ENCODE measurements at places on chromosomes 4 and X.

DNA sequence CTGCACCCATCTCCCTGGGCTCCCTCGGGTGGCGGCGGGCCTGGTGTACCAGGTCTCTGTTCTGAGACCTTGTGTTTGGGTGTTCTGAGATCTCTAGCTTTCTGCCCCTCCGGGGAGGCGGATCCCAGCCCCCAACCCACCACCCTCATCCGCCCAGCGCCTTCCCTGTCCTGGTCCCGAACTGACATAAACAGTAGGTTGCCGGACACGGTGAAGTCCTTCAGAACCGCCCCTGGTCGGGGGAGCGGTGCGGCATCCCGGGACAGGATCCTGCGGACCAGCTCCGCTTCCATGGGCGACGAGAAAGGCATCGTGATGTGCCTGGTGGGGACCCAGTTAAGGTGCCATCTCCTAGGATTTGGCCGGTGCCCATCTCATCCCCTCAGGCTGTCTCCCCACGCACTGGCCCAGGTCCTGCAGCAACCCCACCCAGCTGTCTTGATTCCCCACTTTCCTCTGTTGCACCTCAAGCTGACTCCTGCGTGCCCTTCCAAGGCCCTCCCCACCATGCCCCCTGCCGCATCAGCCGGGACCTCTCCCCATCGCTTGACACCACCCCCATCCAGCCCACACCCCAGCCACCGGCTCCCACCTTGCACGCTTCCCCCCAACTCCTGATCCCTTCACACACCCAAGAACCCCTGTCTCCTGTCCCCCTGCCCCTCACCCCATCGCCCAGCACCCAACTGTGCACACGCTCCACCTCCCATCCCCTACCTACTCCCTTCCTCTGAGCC lies 900 bp downstream of the CTAG2 start:
- DNase-seq, result no peak

- DNase-seq, result no peak
Observed at GRCh38 chr4:186348433-186348832, 82.4 kb downstream of the F11 start.

- no peak for DNase-seq
Observed at GRCh38 chr4:151418385-151418784, 9.4 kb downstream of the FHIP1A start.

GRCh38 chr4:141548791-141549190 lies 87.6 kb upstream of the IL15 start:
- no peak for DNase-seq

DNA sequence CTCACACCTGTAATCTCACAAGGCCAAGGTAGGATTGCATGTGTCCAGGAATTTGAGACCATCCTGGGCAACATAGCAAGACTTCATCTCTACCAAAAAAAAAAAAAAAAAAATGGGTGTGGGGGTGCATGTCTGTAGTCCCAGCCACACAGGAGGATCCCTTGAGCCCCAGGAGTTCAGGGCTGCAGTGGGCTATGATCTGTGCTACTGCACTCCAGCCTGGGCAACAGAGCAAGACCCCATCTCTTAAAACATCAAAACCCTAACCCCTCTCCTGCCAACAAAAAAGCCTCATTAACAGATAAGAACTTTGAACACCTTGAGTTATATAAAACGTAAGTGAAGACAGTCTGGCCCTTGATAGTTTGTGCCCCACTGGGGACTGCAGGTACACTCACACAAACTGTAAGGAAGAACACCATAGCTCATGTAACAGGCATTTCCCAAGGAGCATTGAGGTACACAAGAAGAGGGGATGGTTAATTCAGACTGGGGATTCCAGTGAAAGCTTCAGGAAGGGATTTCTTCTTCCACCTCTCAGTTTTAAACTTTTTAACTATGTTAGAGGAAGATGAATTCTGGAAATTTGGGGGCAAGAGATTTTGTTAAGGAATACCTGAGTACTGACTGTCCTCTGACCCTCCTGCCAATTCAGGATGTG lies 34.7 kb downstream of the RBPJ start:
- no peak for DNase-seq

DNA sequence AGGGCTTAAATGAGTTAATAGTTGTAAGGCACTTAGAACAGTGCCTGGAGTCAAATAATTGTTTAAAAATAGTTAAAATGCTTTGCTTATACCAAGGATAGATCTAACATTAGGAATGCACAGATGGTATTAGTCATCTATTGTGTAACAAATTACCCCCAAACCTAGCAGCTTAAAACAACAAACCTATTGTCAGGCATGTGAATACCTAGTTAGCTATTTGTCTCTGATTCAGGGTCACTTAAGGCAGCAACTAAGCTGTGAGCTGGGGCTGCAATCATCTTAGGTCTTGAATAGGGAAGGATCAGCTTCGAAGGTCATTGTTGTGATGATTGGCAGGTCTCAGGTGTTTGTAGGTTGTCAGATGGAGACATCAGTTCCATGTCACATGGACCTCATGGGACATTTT lies 42.4 kb upstream of the AGA start:
- DNase-seq, result no peak

GRCh38 chrX:107707866-107708265 lies 67.7 kb downstream of the TSC22D3 start:
- DNase-seq, result no peak

DNA sequence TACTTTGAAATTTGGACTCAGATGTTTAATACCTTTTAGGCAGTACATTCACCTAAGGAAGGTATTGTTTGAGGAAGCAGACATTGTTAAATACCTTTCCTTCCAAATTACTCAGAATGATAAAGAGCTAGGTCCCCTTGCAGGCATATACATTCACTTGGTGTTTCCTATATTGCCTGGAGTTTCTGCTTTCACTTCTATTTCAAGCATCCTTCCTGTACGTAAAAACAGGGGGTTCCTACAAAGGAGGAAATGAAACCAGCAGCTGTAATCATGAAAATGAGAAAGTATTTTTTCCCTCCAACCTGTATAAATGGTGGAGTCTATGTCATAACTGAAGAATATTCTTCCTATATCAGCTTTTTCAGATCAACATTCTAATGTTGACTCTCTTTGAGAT lies 90.4 kb upstream of the RASGEF1B start:
- no peak for DNase-seq

DNA sequence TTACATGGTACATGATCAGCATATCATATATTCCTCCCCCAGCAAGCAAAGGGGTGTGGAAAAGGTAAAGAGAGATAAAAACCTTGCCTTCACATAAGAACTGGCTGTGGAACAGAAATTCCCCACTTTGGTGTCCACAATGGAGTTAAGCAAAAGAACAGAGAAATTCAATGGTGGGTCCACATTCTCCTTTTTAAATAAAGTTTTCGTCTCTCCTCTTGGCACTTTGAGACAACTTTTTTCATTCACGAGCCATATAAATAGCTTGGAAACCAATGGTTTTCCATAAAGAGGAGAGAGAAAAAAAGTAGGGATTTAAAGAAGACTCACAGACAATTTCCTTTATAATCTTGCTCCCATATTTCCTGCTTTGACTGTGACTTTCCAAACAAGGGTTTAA lies 148.1 kb downstream of the TSPAN5 start:
- no peak for DNase-seq

DNA sequence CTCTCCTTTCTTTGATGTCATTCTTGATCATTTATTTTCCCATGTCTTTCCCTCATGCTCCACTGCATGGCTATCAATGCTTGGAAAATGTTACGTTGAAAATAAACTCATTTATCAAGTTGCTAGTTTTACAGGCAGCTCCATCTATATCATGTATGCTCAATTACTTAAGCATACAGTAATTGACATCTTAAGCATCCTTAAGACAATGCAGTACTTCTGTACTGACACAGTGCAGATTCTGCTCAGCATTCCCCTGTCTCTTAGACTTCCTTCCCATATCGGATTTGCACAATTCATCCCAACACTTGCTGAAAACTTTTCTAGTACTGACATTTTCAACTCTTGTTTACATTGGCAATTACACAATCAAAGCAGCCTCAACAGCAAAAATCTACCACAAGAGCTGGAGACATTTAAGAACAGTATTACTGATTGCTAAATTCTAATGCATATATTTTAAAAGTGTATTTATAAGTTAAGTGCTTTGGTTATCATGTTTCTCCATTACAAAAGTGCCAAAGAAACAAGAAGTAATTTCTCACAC lies 165.6 kb downstream of the ATP10D start:
- DNase-seq, result no peak

GRCh38 chr4:53205970-53206369 lies 159.9 kb downstream of the SCFD2 start:
- DNase-seq, result no peak

DNA sequence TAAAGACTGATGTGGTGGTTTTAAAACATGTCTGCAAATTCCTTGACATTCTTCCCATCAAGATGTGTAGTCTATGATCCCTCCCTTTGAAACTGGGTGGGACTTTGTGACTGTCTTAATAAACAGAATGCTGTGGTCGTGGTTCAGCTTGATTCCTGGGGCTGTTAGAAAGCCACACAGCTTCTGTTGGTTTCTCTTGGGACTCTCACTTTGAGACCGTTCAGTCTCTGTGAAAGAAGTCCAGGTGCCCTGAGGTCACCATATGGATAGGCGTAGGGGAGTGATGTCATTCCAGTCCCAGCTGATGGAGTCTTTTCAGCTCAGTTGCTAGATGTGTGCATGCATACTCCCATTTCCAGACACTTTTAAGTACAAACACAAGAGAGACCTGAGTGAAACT lies 216.6 kb downstream of the KDR start:
- DNase-seq, result no peak

GRCh38 chr4:11042760-11043159 lies 358.2 kb upstream of the CLNK start:
- DNase-seq, result no peak

GRCh38 chrX:123217077-123217476 lies 33.0 kb downstream of the GRIA3 start:
- no peak for DNase-seq

DNA sequence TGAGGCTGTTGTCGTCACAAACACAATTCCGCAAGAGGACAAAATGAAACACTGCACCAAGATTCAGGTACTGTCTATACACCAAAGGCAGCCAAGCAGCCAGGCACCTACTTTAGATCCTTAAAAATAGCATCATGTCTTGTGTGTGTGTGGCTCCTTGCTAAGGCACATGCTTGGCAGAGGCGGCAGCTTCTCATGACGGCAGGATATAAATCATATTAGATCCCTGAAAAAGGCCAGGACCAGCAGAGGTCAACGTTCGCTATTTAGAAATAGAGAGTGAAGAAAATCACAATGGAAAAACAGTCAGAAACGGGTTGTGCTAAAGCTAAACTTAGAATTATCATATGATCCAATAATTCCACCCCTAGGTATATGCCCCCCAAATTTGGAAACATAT lies 29.5 kb downstream of the PRPS2 start:
- DNase-seq, result no peak

GRCh38 chrX:41723826-41724225 lies at the start of gene GPR82:
Gene GPR82 (plus strand): TSS chrX:41724181. CDS start chrX:41727027, 2,846 bp downstream.
- DNase-seq, result no peak

GRCh38 chrX:2391869-2392606 lies 108.7 kb downstream of the DHRSX start:
- DNase-seq, result no peak

GRCh38 chrX:154443992-154444754 lies at the start of gene FAM50A:
Gene FAM50A (plus strand): TSS chrX:154444141. CDS start chrX:154444236, 95 bp downstream.
- DNase-seq, result peak; percentile 52

DNA sequence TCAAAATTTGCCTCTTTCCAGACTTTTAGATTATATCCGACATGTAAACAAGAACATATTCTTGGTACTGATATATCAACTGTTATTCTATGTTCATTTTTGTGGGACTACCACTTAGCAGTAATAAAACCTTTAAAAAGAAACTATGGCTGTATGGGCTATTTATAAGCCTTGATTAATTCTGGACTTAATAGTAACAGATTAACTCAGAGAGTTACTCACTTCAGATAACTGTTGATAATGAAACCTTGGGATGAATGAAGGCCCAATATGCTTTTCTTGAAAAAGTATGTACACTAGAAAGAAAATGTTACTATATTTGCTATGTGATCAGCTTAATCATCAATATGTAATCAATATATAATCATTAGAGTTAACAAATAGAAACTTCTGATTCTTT lies 595.9 kb upstream of the BOD1L1 start:
- no peak for DNase-seq

DNA sequence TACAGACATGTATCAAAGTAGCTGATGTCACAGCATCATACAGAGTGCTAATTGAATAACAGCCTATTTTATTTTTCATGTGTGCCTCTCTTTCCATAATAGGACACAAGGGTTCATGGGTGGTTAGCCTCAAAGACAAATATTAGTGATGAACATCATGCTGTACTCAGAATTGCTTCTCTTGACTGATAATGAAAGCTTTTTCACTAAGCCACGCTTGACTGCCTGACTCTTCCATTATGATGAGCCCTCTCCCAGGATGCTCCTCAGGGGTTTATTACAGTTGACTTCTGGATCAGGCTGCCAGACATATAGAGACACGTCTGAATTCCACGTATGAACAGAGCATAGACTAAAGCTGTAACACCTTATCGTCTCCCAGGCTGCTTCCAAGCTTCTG lies 2757.5 kb downstream of the PCDH7 start:
- DNase-seq, result no peak

- DNase-seq, result peak; percentile 2
Observed at GRCh38 chr4:110196206-110196870, 2.1 kb downstream of the ELOVL6 start.

DNA sequence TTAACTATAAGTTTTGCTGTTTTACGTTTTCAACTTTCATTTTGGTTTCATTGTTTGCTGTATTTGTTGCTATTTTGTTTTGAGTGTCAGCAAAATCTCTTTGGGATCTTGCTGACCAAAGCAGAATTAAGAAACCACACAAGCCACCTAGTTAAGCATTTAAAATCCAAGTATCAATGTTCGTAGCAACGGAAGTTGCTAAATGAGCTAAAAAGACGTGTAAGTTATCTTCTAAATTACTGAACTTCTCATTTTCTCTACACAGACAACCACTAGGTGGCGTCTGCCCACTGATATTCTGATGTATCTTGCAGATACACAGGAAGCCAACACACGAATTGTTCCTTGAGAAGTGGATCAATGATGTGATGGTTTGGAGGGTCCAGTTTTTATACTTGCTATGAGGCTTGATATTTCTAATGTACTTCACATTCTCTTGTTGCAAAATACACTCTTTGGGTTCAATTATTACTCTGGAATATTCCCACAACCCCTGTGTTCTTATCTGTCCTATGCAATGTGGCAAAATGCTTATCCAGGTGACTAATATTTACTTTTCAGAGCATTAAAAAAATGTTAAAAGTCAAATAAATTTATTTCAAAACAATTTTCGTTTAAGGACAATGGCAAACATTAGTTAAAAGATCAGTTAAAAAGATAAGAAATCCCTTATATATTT lies 250.5 kb downstream of the TECRL start:
- no peak for DNase-seq
